ENCODE measurements at places on chromosomes 2 and 18.

GRCh38 chr2:12141618-12142258 lies 395.3 kb downstream of the LPIN1 start:
- no peak for DNase-seq

DNA sequence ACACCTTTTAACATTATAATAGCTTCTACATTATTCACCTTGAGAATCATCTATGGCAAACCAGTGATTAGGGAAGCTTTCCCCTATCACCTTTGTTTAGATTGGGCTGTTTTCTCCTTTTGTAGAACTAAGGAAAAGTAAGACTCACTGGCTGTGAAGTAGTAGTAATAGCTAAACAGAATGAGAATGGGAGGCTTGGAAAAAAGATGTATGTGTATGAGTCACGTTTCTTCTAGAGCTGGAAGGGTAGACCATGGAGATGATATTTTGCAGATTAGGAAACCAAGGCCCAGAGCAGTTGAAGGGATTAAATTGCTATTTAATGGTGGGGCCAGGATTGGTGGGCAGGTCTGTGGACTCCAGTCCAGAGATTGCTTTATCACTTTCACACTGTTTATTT lies 214.5 kb downstream of the MCFD2 start:
- peak; percentile 47 for DNase-seq

GRCh38 chr2:186099826-186100225 lies 361.2 kb downstream of the FSIP2 start:
- DNase-seq, result no peak

GRCh38 chr2:138269765-138270164 lies 231.8 kb upstream of the SPOPL start:
- no peak for DNase-seq

- DNase-seq, result no peak
Observed at GRCh38 chr2:98026927-98027522, 31.3 kb upstream of the TMEM131 start.

GRCh38 chr18:28256166-28256565 lies 79.2 kb upstream of the CDH2 start:
- DNase-seq, result no peak

DNA sequence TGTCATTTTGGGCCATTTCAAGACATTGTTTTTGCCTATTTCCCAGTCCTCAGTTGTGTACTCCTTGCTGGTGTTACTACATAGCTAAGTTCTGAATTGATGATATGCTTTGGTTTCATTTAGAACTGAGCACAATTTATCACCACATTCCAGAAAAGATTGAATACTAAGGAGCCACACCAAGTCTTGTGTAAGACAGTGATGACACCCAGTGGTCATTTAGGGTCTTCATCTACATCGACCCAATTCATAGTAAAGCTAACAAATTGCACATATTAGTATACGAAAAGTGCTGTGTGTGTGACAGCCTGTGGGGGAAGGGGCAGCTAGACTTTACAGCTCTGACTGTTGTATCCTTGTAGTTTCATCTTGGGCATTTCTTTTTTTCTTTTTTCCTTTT lies 10.9 kb upstream of the DLX2 start:
- peak; percentile 79 for DNase-seq

DNA sequence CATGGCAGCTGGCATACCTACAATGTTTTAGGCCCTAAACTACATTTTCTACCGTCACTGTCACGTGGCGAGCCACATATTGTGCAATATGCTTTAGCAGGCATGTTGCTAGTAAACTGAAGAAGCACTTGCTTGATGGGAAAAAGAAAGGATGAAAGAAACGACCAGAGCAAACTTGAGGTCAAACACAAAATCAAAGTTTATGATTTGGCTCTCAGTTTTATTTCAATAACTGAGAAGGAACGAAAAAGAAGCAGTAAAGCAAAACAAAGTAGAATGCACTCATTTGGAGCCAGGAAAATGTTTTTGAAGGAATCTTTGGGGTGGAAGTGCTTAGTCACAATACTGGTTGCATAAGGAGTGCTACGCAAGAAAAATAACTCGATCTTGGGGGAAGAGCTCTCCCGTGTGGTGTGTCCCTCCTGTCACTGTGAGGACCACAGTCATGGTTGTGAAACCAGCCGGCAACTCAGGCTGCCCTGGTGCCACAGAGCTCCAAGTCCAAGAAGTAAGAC lies 349.8 kb downstream of the RBM43 start:
- peak; percentile 96 for DNase-seq

DNA sequence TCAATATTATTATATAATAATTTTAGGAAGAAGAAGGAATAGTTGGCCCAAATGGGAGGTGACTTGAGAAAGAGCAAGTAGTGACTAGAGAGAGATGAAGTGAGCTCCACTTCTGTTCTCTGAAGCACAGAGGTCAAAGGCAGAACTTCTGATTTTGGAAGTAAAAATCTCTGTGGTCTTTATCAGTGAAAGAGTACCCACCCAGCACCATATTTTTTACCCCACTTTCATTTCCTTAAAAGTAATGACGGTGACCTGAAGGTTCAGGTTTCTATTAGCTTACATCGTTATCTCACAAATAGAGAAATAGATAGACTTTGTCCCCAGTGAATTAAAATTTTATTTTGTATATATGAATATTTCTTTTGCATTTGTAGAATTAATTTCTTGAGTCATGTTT lies 95.3 kb downstream of the CDH7 start:
- no peak for DNase-seq

- no peak for DNase-seq
Observed at GRCh38 chr18:46767217-46767616, 10.4 kb upstream of the ST8SIA5 start.

GRCh38 chr2:97693476-97693875 lies 19.9 kb upstream of the ZAP70 start:
- peak; percentile 47 for DNase-seq

DNA sequence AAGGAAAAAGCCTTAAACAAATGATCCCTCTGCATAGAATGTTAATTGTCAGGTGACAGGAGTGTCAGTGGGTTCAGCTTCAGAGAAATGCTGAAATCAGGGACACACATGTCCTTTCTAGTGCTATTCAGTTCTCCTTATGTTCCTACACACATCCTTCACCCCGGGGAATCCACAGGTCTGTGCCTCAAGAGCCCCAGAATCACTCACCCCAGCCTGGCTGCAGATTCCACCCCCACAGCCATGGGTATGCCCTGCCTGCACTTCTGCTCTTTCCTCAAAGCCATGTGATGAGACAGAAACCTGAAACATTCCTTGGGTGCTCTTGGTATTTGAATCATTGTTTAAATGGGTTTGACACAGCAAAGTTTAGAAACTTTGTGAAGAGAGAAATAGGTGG lies 27.4 kb upstream of the FZD7 start:
- peak; percentile 18 for DNase-seq

DNA sequence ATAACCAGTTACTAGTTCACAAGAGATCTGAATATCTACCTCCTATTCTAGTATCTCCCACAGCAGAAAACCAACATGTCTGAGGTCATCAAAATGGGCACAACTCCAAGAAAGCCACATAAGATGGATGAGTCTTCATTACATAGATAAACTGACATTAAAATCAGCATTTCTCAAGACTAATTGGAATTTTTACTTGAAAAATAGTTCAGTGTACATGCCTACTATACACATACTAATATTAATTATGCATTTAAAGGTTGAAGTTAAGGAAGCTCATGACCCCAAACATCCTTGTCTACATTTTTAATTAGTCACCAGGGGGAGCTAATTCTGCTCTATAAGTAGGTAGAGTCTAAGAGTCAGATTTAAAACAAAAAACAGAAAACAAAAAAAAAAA lies 41.9 kb downstream of the ZNF521 start:
- DNase-seq, result peak; percentile 72

GRCh38 chr2:7612969-7613368 lies 695.8 kb downstream of the RNF144A start:
- DNase-seq, result peak; percentile 13

DNA sequence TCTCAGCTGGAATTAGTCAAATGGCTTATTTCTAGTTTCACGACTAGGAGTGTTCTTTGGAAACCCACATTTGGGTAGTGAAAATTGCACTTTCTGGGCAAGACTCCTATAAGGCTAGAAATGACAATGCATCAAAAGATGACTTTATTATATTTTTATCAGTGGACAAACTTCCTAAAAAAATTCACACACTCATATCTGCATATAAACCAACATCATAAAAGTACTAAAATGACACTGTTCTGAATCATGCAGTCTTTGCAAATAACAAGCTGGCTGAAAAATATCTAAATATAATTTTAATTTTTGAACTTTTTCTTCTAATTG lies 17.6 kb downstream of the MXD1 start:
- no peak for DNase-seq

DNA sequence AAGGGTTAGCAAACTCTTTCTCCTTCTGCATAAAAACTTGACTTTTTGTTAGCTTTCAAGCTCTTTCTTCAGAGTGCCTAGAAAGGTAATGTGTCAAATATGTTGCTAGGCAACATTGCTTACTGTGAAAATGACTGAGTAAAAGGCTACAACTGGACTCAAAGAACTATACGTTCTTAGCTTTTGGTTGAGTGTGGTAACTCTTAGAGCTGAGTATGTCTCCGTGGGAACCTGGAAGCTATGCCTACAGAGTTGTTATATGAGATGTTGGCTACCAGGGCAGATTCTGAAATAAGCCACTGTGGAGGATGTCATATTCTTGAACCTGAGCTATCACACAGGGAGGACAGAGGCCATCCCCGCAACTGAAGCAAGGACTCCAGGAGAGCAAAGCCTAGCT lies 105.5 kb downstream of the ARL6IP6 start:
- no peak for DNase-seq

DNA sequence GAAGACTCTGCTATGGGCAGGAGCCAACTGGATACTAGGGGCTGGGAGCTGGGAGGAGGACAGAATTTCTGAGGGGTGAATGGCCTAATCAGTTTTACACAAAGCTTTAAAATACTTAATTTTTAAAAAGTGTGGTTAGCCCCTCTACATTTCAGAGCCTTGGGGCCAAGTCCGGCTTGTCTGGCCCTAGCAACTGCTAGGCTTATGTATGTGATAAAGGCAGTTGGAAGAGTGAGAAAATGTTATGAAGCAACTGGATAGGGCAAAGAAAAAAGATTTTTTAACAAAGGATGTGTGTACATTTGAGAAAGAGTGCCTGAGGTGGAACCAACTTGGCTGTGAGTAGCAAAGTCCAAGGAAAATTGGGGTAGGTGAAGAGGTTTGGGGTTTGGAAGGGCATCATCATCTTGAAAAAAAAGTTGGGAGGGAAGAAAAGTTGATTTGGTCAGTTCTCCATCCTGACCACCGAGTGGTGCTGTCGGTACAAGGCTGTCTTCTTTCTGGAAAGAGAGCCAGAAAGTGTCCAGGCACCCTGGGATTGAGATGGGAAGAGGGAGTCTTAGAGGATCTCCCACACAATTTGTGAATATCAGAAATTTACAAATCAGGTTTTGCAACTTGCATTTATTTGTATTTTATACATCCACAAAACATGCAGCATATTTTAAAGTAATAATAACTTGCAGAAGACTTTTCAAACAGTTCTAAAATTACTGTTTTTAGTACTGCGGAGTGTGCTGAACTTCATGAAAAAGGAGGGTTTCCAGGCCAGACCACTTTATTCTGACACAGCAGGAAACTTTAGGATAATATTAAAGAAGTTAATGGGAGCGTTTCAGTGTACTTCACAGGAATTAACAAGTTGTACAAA lies 10.5 kb upstream of the CDK15 start:
- peak; percentile 74 for DNase-seq

DNA sequence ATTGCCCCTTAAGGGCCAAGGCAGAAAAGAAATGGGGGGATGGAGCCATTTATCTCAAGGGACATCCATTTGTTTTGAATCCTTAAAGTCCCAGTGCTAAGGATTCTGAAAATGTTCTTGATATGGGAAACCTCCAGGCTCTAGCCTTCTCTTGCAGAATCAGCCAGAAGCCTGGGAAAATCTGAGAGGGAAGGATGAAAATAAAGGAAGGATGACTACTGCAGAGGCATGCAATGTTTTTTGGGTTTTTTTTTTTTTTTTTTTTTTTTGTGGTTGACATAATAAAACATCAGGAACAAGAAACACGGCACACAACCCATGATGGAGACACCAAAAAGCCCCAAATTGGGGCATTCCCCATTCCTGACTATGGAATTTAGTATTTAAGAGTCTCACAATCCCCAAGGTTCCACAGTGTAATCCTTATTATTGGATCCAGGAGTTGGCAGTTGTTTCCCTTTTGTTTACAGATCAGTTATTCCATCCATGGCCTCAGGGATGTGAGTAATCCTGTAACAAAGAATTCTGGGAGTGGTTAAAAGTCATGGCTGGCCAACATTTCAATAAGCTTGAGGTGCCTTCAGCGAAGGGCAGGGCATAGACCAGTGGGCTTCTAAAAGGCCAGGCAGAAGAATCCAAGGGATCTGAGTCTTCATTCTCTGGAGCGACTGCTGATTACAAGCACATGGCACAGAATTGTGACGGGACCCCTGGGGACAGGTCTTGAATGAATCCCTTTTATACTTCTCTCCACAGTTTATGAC lies 337.5 kb downstream of the GULP1 start:
- DNase-seq, result peak; percentile 60

GRCh38 chr2:214995926-214996670 lies 142.3 kb downstream of the ABCA12 start:
- no peak for DNase-seq

GRCh38 chr2:40639320-40639719 lies 187.4 kb upstream of the SLC8A1 start:
- DNase-seq, result no peak

- DNase-seq, result peak; percentile 21
Observed at GRCh38 chr2:188294352-188294926, 2.8 kb downstream of the GULP1 start.

DNA sequence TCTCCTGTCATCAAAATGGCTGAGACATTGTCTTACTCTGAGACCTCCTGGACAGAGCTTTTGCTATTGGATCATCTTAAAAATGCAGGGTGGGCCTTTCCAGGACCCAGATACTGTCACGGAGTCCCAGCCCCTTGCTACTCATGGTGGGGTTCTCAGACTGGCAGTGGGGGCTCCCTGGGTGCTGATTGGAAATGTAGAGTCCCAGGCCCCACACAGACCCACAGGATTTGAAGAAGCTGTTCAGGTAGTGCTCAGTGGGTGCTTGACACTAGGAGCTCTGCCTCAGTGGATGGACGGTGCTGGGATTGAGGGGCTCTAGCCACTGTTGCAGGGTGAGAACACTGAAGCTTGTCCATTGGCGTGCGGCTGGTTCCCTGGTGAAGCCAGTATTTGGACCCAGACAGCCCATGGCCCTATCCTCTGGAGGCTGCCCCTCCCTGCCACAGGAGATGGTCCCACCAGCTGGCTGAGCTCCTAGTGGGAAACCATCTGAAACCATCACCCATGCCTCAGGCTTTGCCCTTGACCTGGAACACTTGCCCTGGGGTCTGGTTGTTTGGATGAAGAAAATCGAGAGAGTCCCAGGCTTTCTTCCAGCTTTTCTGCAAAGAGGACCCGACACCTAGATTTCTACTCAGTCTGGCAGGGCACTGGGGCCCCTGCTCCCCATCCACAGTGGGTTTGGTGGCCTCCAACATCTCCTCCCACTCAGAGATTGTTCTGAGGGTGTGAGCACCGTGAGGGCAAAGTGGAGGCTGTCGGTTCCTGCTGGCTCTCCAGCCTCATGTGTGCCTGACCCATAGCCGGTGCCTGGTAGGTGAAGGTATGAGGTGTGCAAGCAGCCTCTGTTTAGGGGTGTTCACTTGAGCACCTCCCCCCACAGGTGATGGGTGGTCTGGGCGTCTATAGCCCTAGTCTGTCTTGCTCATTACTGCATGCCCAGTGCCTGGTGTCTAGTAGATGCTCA lies 30.1 kb downstream of the MROH2A start:
- DNase-seq, result no peak

- DNase-seq, result no peak
Observed at GRCh38 chr18:79917853-79918614, 33.4 kb downstream of the SLC66A2 start.

Measured in choroid plexus epithelial cell (primary cell).